Common myeloid progenitor, CD34-positive (primary cell): ENCODE measurements at places on chromosomes 7 and 10.

- DNase-seq, result peak; percentile 86
Measured at GRCh38 chr10:92760609-92761008, 70.9 kb downstream of the HHEX start.

DNA sequence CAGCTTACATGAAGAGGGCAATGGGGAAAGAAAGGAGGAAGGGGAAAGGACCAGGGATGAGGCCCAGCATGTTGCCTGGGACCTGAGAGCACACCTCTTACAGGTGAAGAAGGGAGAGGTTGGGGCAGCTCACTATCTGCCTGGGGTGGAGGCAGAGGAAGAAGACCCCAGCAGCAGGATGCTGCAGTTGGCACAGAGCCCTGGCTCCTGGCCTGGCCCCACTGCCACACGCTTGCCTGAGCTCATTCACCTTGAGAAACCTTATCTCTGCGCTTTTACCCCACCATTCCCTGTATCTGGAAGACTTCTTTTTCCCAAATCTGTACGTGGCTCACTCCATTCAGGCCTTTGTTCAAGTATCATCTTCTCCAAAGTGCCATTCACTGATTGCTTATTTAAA, 147.8 kb upstream of the TMEM72 start:
- DNase-seq, result no peak

DNA sequence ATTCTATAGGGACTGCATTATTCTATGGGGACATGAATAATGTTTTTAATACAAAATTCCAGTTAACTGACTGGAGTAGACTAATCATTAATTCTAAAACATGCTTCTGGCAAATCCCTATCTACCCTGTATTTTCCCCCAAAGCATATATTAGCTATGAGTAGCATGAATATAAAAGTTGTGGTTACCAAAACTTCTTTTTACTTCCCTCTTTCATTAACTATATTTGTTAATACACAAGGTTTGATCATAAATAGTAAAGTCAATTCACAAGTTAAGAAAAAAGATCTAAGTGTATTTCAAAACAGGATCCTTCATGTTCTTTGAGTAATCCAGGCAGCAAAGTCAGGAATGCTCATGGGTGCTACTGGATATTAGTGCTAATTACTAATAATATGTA, 2.9 kb upstream of the RALA start:
- no peak for DNase-seq

DNA sequence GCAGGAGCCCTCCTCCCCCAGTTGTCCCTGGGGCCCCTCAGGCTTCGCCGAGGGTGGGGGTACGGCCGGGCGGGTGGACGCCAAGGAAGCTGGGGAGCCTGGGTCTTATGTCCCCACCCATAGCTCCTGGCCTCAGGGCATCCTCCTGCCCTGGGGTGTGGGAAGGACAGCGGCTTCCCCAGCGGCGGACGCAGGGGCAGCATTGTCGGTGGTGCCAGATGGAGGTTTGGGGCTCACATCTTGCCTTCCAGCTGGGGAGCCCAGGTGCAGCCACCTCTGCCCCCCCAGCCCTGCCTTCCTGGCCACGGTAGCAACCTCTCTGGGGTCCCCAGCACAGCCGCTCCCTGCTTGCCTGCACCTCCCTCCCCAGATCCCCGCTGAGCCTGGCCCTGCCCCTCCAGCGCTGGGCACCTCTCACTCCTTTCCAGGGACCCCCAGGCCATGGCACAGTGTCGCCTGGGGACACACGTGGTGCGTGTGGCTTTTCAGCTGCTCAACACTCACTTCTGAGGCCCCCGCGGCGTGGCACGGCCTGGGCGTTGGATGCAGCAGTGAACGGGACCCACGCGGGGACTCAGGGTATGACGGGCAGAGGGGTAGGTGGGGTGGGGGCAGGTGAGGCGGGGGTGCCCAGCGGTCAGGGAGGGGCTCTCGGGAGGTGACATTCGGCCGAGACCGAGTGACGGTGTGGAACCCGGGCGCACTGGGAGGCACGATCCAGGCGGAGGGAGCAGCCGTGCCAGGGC, 53.1 kb downstream of the UNCX start:
- DNase-seq, result no peak

- DNase-seq, result no peak
Measured at GRCh38 chr10:119461923-119462322, 80.6 kb downstream of the RGS10 start.

DNA sequence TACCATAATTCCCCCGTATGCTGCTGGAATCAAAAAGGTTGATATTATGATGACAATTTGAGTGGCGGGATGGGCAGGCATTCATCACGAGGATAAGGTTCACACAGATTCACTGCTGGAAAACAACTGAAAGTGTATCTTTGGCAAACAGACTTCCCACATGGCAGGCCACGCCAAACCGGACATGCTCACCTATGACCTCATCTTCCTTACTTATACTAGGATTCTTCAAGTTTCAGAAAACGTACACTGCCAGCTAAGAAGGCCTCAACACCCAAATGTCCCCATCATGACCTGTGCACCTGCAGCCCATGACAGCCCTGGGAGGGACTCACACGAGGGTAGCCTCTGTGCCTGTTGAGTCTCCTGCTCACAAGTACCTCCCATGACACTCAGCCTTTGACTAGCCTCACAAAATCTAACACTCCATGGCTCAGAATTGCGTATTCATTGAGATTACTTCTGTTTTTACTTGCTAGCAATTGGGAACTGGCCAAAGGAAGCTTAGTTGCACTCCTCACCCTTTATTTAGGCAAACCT, 259.0 kb upstream of the GHITM start:
- no peak for DNase-seq

DNA sequence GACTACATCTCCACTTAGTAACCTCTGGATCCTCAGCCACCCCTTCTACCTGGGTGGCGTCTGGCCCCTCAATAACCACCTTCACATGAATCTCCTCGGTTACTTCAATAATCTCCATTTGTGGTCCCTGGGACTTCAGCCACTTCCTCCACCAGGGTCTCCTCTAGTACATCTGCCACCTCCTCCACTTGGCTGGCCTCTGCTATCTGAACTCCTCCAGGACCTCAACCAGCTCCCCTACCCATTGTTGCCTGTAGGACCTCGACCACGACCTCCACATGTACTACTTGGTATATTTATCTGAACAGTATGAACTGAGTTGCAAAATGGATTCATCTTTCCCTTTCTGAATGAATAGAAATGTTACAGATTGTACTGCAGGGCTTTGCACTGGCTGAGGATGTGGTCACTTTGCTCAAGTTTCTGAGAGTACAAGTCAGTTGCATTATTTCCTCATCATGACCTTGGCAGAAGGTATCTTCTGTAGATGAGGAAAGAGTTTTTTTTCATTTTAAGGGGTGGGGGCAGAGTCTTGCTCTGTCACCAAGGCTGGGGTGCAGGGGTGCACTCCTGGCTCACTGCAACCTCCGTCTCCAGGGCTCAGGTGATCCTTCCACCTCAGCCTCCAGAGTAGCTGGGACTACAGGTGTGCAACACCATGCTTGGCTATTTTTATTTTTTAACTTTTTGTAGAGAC, 36.0 kb downstream of the MAT1A start:
- no peak for DNase-seq

GRCh38 chr7:110645060-110645459, 445.9 kb upstream of the LRRN3 start:
- no peak for DNase-seq

- peak; percentile 66 for DNase-seq
Measured at GRCh38 chr7:136009488-136010079, 32.4 kb upstream of the MTPN start.

DNA sequence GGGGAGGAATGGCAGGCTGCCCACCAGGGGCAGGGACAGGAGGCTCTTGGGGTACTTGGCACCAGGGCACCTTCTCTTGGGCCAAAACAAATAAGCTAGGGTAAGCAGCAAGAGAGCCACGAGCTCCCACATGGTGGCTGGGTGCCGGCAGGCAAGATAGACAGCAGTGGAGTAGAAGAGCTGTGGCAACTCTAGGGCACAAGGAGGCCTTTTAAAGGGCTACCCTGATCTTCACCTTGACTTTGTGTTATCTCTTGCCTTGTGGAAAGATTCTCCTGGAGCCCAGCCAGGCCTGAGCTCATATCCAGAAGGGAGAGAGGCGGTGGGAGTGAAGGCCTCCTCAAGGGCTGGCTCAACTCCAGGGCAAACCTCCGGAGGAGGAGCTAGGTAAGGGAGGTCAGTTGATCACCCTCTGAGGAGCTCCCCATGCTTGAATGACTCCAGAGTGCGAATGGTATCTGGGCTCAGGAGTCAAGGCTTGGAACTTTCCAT, at the start of gene CYP17A1:
Gene CYP17A1 (minus strand): TSS at position 184 of the 492 bp plus-strand sequence. CDS start 52 bp downstream, at position 132.
- no peak for DNase-seq

- DNase-seq, result no peak
Measured at GRCh38 chr7:11587048-11587447, 244.9 kb downstream of the THSD7A start.

DNA sequence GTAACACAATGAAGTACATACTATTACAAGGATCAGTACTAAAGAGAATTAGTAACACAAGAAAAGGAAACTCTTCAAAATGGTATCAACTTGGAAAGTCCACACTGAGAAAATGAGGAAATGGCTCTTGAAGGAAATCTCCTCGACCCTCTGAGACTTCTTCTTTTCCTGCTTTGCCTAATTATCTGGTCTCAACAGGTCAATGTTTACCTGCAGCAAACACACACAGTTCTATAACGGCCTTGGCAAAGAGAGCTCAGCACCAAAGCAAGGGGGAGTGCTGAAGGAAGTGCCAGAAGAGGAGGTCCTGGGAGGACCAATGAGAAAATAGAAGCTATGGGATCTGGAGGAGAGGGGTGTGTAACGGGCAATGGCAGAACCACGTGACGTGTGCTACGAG, 21.9 kb downstream of the CHCHD3 start:
- no peak for DNase-seq

DNA sequence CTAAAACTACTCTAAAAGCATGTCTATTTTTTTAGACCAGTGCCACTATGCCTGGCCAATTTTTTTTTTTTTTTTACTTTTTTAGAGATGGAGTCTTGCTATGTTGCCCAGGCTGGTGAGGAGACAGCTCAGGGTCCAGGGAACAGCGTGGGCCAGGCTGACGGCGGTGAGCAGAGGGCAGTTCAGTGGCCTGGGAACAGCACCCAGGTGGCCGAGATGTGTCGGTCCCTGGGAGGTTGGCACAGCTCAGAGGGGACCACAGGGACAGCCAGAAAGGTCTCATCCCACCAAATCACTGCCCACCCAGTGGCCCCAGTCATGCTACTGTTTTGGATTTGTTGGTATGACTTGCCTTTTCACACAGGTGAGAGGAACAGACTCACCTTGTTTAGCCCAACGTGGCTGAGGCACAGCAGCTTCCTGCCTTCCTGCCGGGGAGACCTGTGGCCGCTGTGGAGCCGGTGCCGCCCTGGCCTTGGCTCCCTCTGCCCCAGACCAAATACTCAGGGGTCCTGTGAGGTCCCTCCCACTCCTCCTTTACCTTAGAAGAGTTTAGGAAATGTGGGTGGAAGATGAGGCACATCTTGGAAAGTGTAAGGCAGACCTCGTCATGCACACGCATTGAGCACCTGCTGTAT, 109.6 kb downstream of the PTPRE start:
- no peak for DNase-seq

DNA sequence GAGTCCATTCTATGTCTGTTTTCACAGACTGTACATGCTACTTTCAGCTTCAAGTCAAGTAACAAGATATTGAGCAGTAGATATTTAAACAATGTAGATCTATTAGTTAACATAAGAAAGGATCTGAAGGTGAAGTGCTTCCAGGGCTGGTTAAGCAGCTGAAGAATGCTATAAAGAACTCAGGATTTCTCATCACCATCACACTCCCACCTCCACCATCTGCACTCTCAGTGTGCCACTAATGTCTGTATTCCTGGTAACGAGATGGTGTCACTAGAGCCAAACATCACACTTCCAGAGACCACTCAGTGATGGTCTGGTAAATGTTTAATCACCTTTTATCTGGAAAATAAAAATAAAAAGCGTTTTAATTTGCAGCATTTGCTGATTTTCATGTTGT, 224.0 kb upstream of the FERD3L start:
- no peak for DNase-seq

- no peak for DNase-seq
Measured at GRCh38 chr10:131630772-131631258, 270.0 kb upstream of the PPP2R2D start.

DNA sequence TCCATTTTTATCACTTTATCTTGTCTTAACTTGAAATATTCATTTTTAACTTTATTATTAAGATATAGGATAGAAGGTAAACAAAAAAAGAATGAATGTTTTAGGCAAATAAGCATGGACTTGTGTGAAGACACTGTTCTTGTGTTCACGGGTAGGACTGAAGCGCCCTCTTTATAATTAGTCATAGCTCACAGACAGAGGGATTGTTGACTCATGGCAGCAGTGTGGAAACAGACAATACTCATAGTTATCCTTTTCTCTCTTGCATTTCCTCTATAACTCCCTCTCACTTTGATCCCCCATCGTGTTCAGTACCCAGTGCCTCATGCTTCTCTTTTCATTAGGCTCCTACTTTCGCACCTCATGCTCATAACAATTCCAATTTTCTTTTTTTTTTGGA, 731.8 kb downstream of the PHTF2 start:
- no peak for DNase-seq

DNA sequence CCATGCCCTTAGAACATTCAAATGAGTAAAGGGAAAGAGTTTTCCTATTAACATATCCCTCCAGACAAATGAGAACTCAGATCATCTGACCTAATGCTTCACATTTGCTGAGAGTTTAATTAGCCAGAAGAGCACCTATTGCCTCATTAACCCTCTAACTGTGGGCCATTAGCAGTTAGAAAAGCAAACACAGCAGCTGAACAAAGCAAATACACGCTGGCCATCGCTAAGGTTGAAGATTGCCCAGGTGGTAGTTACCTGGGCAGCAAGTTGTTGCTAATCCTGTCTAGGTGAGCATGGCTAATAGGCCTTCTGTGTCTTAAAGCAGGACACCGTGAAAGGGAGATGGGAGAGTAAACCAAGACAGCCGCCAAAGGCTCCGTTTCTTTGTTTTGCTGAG, 49.9 kb upstream of the UCN3 start:
- DNase-seq, result no peak

DNA sequence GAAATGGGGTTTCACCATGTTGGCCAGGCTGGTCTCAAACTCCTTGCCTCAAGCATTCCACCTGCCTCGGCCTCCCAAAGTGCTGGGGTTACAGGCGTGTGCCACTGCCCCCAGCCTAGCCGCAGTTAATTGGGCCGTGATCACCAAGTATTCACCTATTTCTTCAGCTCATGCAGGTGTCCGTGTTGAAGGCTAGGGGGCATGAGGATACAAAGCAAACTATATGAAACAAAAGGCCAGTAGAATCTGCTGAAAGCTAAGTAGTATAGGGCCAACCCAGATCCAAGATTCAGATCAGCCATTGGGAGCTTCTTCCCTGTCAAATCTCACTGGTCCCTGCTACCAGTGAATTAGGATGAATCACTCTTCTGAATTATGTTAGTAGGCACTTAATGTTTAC, 73.4 kb downstream of the LRRC4 start:
- DNase-seq, result no peak

GRCh38 chr10:6165221-6165725, 37.5 kb upstream of the PFKFB3 start:
- DNase-seq, result no peak

- no peak for DNase-seq
Measured at GRCh38 chr10:21964983-21965665, 38.4 kb downstream of the DNAJC1 start.

- DNase-seq, result no peak
Measured at GRCh38 chr10:4068629-4069028, 283.6 kb upstream of the KLF6 start.

GRCh38 chr10:68296843-68297663, 34.8 kb upstream of the HNRNPH3 start:
- no peak for DNase-seq

GRCh38 chr10:47020471-47020870, 109.2 kb downstream of the PTPN20 start:
- no peak for DNase-seq

GRCh38 chr7:110568388-110568787, 522.5 kb upstream of the LRRN3 start:
- no peak for DNase-seq

GRCh38 chr10:119407254-119407777, 135.2 kb downstream of the RGS10 start:
- DNase-seq, result no peak
